ENCODE measurements at places on chromosomes 2 and 18. TPM values are rescaled to one million over a fixed set of nuclear protein-coding genes. Genes with fewer than 3 reads are reported as not detected.

DNA sequence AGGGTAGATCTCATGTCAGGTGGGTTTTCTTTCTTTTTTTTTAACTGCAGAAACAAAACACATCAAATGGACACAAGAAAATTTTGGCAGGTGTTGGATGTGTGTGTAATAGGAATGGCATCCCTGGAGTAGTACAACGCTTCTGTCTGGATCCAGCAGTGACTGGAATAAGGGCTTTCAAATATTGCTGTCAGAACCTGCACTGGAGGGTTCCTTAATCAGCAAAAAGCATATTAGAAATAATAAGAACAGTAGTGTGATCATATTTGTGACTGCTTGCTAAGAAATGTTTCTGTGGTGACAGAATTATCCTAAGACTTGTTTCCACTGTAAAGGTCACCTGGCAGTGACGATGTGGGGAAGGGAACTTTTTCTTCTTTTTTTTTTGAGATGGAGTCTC is 30.8 kb downstream of the CREG2 start:
- no peak for DNase-seq

DNA sequence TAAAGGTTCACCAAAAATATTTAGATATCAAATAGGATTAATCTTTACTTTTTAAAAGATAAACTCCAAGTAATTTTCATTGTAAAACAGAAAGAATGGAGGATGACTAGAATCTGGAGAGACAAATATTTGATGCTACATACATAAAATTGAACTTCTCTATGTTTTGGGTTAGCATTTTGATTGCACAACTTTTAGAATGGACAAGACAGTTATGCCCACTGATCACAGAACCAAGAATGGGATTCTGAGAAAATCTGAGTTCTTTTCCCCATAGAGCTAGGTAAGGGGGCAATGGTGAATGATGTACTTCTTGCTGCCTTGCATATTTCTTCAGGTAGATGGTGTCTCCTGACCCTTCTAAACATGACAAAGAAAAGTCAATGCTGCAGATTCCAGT is 191.2 kb upstream of the ZEB2 start:
- no peak for DNase-seq

DNA sequence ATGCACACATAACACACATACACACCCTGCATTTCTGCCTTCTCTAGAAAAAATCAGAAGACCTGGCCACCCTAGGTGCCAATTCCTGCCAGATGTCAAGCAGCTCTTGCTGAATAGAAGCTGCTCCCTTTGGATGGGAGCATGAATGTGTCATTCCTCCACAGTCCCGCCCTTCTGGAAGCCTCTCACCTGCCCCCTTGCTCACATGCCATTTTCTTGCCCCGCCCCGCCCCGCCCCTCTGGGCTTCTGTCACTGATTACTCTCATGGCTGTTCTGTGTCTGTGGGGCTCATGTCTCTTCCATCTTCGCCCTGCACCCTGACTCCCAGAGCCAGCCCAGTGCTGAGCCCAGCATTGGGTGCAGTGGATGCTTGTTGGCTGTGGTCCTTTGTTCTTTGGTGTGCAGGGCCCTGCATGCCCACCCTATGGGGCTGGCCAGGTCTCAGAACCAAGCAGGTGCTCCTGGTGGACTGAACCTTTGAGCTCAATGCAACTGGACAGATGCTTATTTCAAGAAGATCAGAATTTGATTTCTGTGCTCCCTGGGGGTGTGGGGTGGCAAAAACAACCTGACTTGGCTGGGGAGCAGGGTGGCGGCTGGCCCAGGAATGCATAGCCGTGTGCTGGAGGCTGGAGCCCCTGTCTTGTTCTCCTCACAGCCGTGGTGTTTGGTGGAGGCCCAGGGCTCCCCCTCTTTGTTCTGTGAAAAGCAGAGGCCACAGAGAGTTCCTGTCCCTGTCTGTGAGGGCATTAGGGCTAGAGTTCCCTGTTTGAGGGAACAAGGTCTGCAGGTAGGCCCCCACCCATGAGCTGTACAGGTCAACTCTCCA is 140.6 kb upstream of the GLI2 start:
- DNase-seq = no peak

- DNase-seq = peak; percentile 50
Observed at GRCh38 chr2:37568565-37568964, 102.9 kb downstream of the CDC42EP3 start.

Gene CXCR4
- 226 TPM for total RNA-seq

Gene PTPRN
- total RNA-seq = 0.16 TPM

Gene VWA3B
- total RNA-seq = not detected

DNA sequence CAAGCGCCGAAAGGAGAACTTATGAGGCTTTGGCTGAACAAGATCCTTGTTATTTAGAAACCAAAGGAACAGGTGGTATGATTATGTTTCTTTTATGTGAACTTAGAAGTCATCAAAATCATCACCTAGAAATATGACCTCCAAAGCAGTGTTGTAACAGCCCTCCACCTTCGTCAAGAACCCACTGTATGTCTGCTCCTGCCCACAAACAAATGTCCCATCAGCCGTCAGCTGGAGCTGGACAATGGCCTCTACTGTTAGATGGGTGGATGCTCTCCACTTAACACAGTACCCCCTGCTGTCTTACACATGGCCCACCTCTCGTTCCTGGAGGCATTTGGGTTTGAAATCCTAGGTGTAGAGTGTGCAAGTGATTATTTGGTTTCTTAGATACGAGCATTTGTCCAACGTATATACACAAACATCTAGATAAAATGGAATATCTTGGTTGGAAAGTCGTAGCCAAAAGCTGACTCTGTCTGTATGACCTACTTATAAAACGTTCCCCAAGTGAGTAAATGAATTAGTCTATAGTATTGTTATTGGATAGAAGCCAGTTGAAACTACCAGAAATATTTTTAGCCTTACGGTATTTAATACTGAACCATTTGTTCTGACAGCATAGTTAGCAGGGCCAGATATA is 113.0 kb downstream of the CRIM1 start:
- DNase-seq = no peak

- no peak for DNase-seq
Observed at GRCh38 chr18:13359210-13359609, 140.7 kb downstream of the LDLRAD4 start.

DNA sequence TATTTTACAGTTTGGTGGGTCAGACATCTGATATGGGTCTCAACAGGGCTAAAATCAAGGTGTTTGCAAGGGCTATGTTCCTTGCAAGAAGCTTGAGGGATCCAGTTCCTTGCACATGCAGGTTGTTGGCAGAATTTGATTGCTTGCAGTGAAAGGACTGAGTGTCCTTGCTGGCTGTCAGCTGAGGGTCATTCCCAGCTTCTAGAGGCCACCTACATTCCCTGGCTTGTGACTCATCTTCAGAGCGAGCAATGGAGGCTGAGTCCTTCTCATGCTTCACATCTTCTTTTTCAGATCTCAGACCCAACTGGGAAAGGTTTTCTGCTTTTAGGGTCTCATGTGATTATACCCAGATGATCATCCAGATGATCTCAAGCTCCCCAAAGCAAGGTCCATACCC is 12.4 kb downstream of the MEX3C start:
- DNase-seq = no peak

DNA sequence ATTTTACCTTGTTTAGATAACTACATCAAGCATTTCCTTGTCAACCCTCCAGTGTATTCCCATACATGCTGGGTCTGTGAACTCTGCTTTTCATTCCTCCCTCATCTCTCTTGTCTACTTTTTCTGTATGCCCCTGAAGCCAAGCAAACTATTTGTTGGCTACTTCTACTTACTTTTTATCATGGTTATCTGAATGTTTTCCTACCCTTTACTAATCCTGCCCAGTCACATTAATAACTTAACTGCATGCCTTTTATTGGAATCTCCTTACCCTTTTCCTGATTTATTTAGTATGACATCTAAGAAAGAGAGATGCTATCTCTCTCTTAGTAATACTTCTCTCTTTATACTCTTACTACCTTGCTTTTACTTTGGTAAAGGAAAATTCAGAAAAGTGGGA is 17.0 kb downstream of the DCAF17 start:
- no peak for DNase-seq

- no peak for DNase-seq
Observed at GRCh38 chr2:119808516-119809147, 48.9 kb downstream of the PTPN4 start.

- no peak for DNase-seq
Observed at GRCh38 chr2:72579591-72580180, 246.1 kb downstream of the EXOC6B start.

DNA sequence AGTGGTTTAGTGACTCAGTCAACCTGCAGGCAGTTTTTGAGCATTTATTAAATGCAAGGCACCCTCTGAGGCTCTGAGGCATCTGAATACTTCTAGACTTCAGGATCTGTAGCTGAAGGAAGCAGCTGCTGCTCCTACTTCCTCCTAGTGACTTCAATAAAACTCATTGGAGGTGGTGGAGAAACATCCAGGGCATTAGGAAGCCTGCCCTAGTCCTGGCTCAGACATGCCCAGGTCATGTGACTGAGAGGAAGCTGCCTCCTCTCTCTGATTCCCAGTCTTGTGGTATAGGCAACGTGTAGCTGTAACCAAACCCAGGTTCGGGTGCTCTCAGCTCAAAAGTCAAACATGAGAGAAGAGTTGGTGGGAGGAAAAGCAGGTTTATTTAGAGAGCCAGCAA is 287.2 kb upstream of the GYPC start:
- no peak for DNase-seq

All from activated CD8-positive, alpha-beta T cell treated with anti-CD3 and anti-CD28 coated beads, Interleukin-2, amount 10 ng/mL, durations not matched to agents 7 days and 5 days (primary cell).